ENCODE measurements at places on chromosomes 7 and 10. TPM values are rescaled to one million over a fixed set of nuclear protein-coding genes. Genes with fewer than 3 reads are reported as not detected.

GRCh38 chr10:62707810-62708209 is 96.7 kb upstream of the ADO start:
- no peak overlapping the region for H3K27ac ChIP-seq
- H3K36me3 ChIP-seq, result no peaks in the 10 kb centered on the region
- H3K27me3 ChIP-seq, result no peaks in the 10 kb centered on the region
- DNase-seq, result no peak

- no peak overlapping the region for H3K4me3 ChIP-seq
- DNase-seq, result no peak
Measured at GRCh38 chr10:128950159-128950915, 516.7 kb upstream of the MGMT start.

DNA sequence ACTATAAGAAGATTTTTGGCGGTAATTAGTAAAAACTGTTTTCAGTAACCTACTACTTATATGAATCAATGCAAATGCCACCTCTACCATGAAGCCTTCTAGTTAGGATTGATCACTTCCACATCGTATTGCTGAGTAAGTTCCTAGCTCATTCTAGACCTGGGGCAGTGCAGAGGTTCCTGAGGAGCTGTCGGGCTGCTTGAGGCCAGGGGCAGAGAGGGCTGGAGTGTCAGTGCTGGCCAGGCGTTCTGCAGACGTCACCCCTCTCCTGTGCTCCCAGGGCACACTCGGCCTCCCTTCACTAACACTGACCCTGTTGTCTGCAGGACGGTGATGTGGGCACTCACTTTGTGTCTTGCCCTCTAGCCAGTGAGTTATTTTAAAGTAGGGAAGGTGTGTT is 275.7 kb downstream of the CELF2 start:
- no peak overlapping the region for H3K4me3 ChIP-seq
- DNase-seq, result no peak
- H3K27ac ChIP-seq, result no peak overlapping the region
- H3K36me3 ChIP-seq, result no peaks in the 10 kb centered on the region
- no peaks in the 10 kb centered on the region for H3K4me1 ChIP-seq

DNA sequence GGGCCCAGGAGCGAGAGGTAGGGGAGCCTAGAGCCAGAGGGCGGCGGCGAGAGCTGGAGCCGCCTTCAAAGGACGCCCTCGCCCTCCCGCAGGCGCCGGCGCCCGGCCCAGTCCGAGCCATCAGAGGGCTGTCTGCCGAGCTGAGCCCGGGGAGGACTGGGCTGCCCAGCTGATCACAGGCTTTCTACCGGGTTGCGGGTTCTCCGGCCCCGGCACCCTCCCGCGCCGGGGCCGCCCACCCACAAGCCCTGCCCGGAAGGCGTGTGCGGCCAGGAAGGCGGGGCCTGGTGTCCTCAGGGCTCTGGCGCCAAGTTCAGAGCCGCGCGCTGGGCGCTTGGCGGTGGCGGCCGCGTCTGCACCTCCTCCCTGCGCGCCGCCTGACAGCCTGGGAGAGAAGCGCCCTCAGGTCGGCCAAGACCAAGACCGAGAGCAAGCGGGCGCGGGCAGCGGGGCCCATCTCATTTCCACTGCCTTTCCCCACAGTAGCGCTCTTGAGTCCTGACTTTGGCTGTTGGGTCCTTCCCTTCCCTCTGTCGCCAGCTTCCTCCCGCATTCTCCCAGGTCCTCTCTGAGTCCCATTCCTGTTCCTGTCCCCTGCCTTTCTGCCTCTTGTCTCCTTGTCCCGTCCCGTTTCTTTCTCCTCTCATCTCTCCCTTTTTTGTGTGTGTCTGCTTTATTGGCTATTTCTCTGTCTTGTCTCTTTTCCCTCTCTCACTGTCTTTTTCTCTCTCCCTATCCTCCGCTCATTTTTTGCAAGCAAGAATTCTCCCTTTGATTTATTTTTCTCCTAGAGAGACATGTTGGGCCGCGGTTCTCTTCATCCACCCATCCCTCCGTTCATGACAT is 60.6 kb upstream of the MSMB start:
- H3K27ac ChIP-seq, result peak overlapping the region; percentile 0
- peak overlapping the region; percentile 63 for H3K4me3 ChIP-seq
- peaks cover 7% of the 10 kb centered on the region for H3K36me3 ChIP-seq
- H3K4me1 ChIP-seq, result peaks cover 10% of the 10 kb centered on the region
- peaks cover 36% of the 10 kb centered on the region for H3K27me3 ChIP-seq

DNA sequence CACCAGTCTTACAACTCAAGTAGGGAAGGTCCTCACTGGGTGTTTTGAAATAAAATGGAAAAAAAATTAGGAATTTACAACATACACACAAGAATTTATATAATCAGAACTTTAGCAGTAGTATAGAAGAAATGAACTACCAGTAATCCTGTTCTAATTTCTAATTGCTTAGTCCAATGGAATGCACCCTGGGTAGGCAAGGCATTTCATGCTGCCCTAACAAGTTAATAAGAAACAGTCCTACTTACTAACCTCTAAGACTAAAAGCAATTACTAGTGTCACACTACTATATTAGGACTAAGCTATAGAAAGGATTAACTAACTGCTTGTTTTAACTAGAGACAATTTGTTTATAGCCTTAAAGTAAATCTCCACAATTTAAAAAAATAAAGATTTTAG is 158.1 kb downstream of the BTAF1 start:
- no peak overlapping the region for H3K27ac ChIP-seq
- H3K4me1 ChIP-seq, result no peaks in the 10 kb centered on the region
- H3K4me3 ChIP-seq, result no peak overlapping the region
- no peak for DNase-seq
- no peaks in the 10 kb centered on the region for H3K27me3 ChIP-seq
- H3K36me3 ChIP-seq, result peaks cover 4% of the 10 kb centered on the region

GRCh38 chr7:107309296-107309695 is 140.5 kb downstream of the HBP1 start:
- H3K4me3 ChIP-seq, result no peak overlapping the region
- H3K27ac ChIP-seq, result no peak overlapping the region
- no peaks in the 10 kb centered on the region for H3K36me3 ChIP-seq

The GHRHR gene
- not detected for total RNA-seq

The SYT15B gene
- total RNA-seq, result 0.24 TPM

The DGKB gene
- total RNA-seq, result 0.12 TPM

The VSTM2A gene
- total RNA-seq, result not detected

The SLC4A2 gene
- total RNA-seq, result 209 TPM

The STEAP1 gene
- total RNA-seq, result 41.8 TPM

GRCh38 chr10:1625731-1626130 is 111.6 kb downstream of the ADARB2 start:
- H3K27ac ChIP-seq, result no peak overlapping the region
- no peaks in the 10 kb centered on the region for H3K4me1 ChIP-seq
- no peaks in the 10 kb centered on the region for H3K36me3 ChIP-seq
- no peaks in the 10 kb centered on the region for H3K27me3 ChIP-seq
- no peak overlapping the region for H3K4me3 ChIP-seq

The HSPA12A gene
- 3.2 TPM for total RNA-seq

DNA sequence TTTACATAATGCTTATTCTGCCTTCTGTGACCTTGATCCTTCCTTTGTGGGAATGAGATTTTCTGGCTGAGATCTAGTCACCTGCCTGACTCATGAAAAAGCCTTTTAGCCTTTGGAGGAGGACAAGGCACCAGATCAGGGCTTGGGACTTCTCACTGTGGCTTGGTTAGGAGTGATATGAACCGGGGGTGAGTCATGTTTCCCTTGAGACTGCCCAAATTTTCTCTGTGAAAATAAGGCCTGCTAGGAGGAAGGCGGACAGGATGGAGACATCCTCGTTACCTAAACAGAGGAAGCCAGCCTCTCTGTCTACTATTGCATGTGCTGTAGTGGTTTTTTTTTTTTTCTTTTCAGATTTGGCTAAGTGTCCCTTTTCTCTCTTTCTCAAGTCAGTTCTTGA is 57.8 kb downstream of the EVX1 start:
- no peaks in the 10 kb centered on the region for H3K27me3 ChIP-seq
- DNase-seq, result no peak
- peaks cover 7% of the 10 kb centered on the region for H3K4me1 ChIP-seq
- H3K36me3 ChIP-seq, result no peaks in the 10 kb centered on the region

The FAM25G gene
- not detected for total RNA-seq

The ANKRD61 gene
- total RNA-seq, result 0.47 TPM

DNA sequence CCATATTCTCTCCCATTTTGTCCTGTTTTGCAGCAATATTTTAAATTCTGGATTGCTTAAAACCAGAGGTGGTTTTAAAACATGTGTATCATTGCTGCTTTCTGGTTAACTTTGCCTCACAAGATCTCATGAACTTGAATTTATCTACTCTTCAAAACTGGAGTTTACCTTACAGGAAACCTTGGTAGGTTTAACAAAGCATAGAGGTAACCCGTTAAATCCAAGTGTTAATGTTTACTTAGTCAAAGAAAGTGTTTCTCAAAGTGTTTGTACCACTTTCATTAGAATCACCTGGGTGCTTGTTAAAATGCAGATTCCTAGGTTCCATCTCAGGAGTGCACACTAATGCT is 44.0 kb upstream of the VDAC2 start:
- no peaks in the 10 kb centered on the region for H3K27me3 ChIP-seq
- H3K27ac ChIP-seq, result no peak overlapping the region
- H3K36me3 ChIP-seq, result peaks cover 7% of the 10 kb centered on the region

GRCh38 chr7:53531-53930 is 138.8 kb upstream of the FAM20C start:
- H3K36me3 ChIP-seq, result no peaks in the 10 kb centered on the region
- DNase-seq, result no peak
- no peaks in the 10 kb centered on the region for H3K4me1 ChIP-seq
- no peak overlapping the region for H3K4me3 ChIP-seq
- no peak overlapping the region for H3K27ac ChIP-seq

- no peak overlapping the region for H3K27ac ChIP-seq
- no peaks in the 10 kb centered on the region for H3K27me3 ChIP-seq
- peaks cover 20% of the 10 kb centered on the region for H3K36me3 ChIP-seq
- no peak overlapping the region for H3K4me3 ChIP-seq
- no peak for DNase-seq
- H3K4me1 ChIP-seq, result no peaks in the 10 kb centered on the region
Measured at GRCh38 chr10:93485690-93486089, 3.6 kb upstream of the MYOF start.

The SERPINE1 gene
- 1.1 TPM for total RNA-seq

DNA sequence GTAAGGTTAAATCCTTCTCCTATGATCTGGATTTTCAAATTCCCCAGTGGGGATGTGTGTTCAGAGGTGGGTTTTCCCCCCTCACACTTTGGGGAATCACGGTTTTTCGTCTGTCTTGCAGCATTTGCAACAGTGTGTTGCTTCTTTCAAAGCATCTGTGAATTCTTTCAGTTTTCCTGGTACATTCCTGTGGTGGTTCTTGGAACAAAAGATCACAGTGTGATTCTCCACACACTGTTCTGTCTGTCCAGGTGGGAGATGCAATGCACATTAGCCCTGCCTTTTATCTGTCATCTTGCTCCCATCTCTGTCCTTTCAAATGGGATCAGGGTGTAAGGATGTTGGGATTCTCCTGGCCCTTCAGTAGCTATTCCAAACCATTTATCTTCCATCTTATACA is 11.8 kb downstream of the AGK start:
- no peaks in the 10 kb centered on the region for H3K27me3 ChIP-seq
- DNase-seq, result no peak
- no peaks in the 10 kb centered on the region for H3K4me1 ChIP-seq
- no peak overlapping the region for H3K4me3 ChIP-seq
- peaks cover 11% of the 10 kb centered on the region for H3K36me3 ChIP-seq

DNA sequence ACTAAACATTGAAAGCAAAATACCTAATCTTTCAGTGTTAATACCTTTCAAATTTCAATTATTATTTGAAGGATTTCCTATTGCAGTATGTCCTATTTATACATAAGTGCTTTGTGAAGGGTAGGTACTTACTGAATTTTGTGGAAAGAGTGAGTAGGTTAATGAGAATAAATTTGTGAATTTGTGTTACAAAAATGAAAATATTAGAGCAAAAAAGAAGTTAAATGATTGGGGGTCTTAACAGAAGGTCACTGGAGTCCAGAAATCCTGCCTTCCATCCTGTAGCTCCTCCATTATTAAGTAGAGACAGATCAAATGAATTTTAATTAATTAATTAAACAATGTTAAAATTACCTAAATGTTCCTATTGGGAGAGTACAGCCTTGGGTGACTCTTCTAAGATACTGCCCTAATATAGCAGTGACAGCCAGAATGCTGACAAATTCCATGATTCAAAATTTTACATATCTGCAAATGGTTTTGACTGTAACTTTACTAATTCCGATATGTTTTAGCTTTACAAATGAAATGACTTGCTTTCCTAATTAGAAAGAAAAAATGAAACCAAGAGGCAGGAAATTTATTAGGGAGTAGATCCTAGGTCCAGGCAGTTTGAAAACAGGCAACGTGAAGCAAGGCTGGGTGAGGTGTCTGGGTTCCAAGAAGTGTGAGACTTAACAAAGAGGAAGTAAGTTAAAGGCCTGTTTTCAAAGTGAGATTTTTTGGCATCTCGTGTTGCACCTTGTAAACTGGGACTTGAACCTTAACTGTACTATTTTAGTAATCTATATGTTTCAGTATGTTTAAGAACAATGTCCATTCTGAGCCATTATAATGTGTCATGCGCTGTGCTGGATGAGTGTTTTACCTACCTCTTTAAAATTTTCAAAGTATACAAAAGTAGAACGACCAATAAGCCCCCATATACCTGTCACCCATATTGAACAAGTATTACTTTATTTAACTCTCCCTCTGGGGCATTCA is 1.5 kb downstream of the PIK3CG start:
- no peaks in the 10 kb centered on the region for H3K36me3 ChIP-seq
- no peaks in the 10 kb centered on the region for H3K27me3 ChIP-seq
- DNase-seq, result no peak
- H3K4me3 ChIP-seq, result no peak overlapping the region

DNA sequence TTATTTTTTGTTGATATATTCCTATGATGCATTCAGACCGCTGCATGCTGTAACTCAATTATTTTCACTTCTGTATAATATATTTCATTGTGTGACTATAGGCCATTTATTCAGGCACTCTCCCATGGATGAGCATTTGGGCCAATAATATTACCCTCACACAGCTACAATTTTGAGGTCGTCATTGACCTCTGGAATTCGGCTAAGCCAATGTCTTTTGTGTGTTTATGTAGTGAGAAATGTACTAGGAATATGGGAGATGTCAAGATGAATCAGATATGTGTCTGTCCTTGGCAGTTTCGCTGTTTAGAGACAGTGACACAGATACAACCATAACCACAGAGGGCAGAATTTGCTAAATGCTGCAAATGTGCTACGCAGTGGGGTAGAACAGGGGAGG is 474.2 kb downstream of the ADRA2A start:
- no peak overlapping the region for H3K4me3 ChIP-seq
- H3K27me3 ChIP-seq, result no peaks in the 10 kb centered on the region
- no peak overlapping the region for H3K27ac ChIP-seq
- H3K36me3 ChIP-seq, result no peaks in the 10 kb centered on the region
- no peak for DNase-seq

All from Calu3 (cell line).